ENCODE measurements at places on chromosomes 3 and 15.

DNA sequence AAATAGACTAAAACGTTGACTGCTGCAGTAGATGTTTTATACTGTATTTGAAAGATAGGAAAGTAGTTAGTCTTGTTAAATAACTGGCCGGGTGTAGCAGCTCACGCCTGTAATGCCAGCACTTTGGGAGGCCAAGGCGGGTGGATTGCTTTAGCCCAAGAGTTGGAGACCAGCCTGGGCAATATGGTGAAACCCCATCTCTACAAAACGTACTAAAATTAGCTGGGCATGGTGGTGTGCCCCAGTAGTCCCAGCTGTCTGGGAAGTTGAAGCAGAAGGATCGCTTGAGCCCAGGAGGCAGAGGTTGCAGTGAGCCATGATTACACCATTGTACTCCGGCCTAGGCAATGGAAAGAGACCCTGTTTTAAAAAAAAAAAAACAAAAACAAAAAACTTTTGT, 60.5 kb upstream of the ULK4 start:
- no peak for DNase-seq

DNA sequence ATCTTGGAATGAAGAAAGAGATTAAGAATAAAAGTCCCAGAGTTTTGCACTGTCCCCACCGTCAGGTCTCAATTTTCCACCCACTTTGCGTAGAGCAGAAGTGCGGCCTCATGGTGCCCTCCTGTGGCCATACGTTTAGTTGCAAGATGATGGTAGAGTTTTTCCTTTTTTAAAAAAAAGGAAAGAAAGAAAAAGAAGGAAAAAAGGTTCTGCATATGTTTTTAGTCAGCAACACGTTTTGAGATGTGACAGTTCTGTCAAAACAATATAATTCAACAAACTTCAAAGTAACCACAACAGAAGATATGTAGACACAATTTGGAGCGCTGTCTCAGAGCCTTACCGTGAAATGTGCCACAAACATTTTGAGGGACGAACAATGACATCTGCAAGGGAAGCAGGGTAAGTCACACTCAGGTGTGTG, 24.6 kb downstream of the EBLN2 start:
- DNase-seq = peak; percentile 13

DNA sequence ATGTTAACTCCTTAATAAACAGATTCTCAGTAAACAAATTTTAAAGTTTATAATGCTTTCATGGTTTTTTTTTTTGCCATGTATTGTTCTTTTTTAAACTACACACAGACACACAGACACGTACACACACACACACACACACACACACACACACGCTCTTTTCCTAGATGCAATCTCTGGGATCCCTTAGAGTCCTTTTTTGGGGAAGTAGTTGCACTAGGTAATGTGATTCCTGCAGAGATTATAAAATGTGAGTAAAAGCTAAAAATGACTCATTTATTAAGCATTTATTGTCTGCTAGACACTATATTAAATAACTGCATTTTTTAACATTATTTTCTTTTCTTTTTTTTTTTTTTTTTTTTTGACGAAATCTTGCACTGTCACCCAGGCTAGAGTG, 19.9 kb downstream of the NDUFB5 start:
- no peak for DNase-seq

- no peak for DNase-seq
Observed at GRCh38 chr3:1374471-1374870, 281.6 kb downstream of the CNTN6 start.

DNA sequence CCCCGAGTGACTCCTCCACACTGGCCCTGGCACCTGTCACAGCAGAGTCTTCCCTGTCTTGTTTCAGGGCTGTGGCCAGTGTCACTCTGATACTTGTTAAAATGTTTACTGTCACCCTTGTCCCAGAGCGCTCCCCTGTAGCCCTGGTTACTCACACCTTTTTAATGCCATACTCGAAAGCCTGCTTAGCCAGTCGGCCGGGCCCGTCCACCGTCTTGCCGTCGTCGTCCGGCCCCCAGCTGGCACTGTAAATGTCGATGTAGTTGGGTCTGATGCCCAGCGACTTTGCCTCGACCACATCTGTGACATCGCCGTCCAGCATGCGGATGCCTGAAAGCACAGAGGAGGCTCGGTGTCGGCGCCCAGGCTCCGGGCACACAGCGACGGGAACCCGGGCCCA, 91.3 kb downstream of the PCSK6 start:
- DNase-seq = no peak
